H1 (cell line): ENCODE measurements at places on chromosomes 13 and 19. TPM values are rescaled to one million over a fixed set of nuclear protein-coding genes. Genes with fewer than 3 reads are reported as not detected.

GRCh38 chr19:2578391-2578890, 102.5 kb downstream of the GADD45B start:
- peak; percentile 66 for DNase-seq

DNA sequence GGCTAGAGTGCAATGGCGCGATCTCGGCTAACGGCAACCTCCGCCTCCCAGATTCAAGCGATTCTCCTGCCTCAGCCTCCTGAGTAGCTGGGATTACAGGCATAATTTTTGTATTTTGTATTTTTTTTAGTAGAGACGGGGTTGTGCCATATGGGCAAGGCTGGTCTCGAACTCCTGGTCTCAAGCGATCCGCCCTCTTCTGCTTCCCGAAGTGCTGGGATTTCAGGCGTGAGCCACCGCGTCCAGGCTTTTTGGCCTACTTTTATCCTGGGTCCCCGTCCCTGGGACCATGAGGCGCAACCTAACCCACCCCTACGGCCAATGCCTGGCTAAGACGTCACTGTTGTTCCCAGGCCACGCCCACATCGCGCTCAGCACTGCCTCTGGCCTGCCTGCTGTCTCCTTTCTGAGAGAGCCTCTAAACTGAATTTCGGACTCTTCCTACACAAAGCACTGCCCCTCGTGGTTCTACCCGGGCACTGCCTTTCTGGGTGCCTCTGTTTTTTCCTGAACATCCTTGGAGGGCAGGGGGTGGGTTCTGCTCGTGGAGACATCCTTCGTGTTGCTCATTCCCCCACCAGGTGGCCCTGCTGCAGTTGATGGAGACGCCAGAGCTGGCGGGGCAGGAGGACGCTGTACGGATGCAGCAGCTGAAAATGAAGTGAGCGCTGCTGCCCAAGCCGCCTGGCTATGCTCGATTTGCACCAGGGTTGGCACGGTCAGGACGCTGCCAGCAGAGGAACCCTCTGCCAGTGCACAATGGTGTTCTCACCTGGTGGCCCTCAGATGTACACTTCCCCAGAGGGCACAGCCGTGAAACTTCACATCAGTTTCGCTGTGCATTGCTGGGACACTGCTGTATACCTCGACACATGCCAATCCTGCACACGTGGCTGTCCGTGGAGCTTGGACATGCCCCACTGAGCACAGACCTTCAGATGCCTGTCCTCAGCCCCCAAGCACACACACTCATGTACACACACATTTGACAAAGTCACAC, 2.0 kb downstream of the REX1BD start:
- peak; percentile 93 for DNase-seq

- DNase-seq, result no peak
Measured at GRCh38 chr19:7908742-7909461, 5.2 kb downstream of the MAP2K7 start.

The ZNF878 gene
- 9.1 and 9.5 TPM in 2 replicates for total RNA-seq

The CGB3 gene
- not detected in 2 replicates for total RNA-seq

The CYP4F12 gene
- not detected in 2 replicates for total RNA-seq

DNA sequence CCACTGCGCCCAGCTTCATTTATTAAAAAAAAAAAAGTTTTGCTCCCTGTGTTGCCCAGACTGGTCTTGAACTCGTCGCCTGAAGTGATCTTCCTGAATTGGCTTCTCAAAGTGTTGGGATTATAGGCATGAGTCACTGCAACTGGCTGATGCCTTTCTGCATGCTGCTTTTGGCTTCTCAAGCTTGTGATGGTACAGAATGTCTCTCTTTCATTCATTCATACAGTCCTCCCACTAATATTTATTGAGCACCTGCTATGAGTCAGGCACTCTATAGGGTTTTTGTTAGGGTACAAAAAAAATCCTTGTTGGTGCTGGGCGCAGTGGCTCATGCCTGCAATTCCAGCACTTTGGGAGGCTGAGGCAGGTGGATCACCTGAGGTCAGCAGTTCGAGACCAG, 9.0 kb downstream of the TSPAN16 start:
- DNase-seq, result no peak

GRCh38 chr19:6577476-6578125, 13.3 kb downstream of the CD70 start:
- no peak for DNase-seq

The PGLYRP1 gene
- not detected in 2 replicates for total RNA-seq

GRCh38 chr13:79679334-79679733, 198.4 kb downstream of the NDFIP2 start:
- peak; percentile 77 for DNase-seq

DNA sequence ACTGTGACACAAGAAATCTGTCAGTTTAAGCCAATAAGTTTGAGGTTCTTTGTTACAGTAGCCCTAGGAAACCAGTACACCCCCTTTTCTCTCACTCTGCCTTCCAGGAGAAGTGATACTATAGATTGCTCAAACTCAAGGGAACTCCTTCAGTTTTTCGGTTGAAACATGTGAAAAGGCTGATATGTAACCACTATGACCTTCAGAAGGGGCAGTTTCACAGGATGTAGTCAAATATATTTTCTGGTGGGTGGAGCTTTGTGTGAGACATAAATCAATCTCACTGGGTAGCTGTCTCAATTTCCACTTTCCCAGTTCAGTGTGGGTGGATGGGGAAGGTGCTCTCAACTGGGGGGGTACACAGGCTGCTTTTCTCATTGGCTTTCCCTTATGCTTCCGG, 41.7 kb downstream of the HTR2A start:
- DNase-seq, result no peak

DNA sequence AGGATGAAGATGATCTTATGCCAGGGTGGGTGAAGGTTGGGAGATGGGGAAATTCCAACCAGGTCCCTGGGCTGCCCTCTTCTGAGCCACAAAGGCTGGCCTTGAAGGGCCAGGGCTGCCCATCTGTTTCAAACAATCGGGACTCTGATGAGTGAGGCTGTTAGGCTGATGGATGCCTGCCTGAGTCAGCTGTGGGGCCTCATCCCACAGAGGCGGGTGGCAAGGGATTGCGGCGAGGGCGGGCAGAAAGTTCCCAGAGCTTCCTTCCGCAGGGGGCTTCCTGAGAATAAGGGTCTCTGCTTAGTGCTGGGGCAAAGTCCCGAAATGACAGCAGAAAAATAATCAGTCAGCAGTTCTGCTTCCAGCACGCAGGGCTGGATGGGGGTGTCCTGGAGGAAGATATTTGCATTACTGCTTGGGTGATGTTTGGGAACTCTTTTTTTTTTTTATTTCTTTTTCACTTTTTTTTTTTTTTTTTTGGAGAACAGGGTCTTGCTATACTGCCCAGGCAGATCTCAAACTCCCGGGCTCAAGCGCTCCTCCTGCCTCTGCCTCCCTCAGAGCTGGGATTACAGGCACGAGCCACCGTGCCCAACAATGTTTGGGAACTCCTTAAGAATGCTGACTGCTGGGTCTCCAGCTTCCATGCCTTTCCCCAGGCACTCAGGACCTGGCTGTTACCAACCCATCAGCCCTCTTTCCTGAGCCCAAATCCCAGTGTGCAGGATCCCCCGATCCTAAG, 14.1 kb downstream of the SH3GL1 start:
- DNase-seq, result no peak

The CYP2S1 gene
- total RNA-seq, result 245 and 267 TPM in 2 replicates

DNA sequence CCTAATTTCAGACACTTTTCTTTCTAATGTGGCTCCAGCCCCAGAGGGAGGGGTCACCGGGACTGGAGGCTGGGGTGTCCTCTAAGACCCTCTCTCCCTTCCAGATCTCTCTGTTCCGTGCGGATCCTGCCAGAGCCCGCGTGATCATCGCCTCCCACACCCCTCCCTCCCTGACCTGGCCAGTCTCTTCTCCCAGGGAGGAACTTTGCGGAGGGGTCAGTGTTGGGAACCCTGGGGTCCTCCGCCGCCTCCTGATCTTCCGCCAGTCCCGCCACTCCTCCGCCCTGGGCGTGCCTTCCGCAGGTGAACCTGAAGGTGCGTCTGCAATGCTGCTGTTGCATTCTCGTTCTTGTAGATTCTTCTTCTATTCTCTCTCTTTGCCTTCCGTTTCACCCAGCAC, 9.1 kb downstream of the SOX21 start:
- no peak for DNase-seq

GRCh38 chr13:69461397-69461796, 646.2 kb upstream of the ATXN8OS start:
- no peak for DNase-seq

The CEACAM4 gene
- not detected in 2 replicates for total RNA-seq

GRCh38 chr13:113565526-113566226, 18.9 kb upstream of the TFDP1 start:
- DNase-seq, result peak; percentile 37

GRCh38 chr19:48442116-48443035, 3.4 kb upstream of the GRWD1 start:
- no peak for DNase-seq

GRCh38 chr19:35318679-35319448, 10.1 kb upstream of the CD22 start:
- DNase-seq, result no peak

GRCh38 chr19:23527797-23528196, 132.5 kb upstream of the ZNF91 start:
- no peak for DNase-seq

DNA sequence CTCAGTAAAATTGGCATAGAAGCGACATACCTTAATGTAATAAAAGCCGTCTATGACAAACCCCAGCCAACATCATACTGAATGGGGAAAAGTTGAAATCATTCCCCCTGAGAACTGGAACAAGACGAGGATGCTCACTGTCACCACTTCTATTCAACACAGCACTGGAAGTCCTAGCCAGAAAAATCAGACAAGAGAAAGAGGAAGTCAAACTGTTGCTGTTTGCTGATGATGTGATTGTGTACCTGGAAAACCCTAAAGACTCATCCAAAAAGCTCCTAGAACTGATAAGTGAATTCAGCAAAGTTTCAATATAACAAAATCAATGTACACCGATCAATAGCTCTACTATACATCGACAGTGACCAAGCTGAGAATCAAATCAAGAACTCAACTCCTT, 63.3 kb downstream of the TNFSF13B start:
- no peak for DNase-seq

The KCNRG gene
- total RNA-seq, result 0.65 TPM in 1 of 2 replicates, not detected in the other

The ZSCAN18 gene
- 37.0 and 37.6 TPM in 2 replicates for total RNA-seq

GRCh38 chr13:113209759-113210421, 477 bp downstream of the CUL4A start:
- peak; percentile 76 for DNase-seq

The MBD3L2 gene
- total RNA-seq, result not detected in 2 replicates

The GZMM gene
- 0.32 and 0.59 TPM in 2 replicates for total RNA-seq

DNA sequence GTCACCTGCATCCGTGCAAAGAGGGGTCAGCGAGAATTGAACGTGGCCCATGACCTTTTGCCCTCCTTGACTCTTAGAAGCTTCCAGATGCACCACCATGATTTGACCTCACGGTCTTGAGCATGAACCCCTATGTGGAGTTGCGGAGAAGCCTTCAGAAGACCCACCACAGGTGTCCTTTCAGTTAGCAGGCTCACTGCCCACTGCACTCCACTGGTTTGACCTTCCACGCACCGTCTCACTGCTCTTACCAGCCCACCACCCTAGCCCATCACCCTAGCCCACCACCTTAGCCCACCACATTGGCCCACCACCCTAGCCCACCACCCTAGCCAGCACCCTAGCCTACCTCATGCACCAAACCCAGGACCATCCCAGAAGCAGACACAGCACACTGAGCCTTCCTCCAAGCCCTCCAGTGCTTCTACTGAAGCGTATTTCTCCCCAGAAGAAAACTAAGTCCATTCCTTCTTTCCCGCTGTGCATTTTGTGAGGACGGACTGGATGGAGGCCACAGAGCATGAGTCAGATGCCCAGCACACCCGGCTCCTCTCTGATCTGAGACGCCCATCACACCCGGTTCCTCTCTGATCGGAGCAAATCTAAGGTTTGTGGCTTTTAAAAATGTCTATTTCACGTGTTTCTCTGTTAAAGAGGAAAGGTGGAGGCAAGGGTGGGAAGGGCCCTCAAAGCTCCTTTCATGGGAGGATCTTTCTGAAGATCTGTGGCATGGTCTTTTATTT, 45.8 kb downstream of the SOX1 start:
- DNase-seq, result no peak

The PLIN5 gene
- 1.8 and 2.0 TPM in 2 replicates for total RNA-seq

- no peak for DNase-seq
Measured at GRCh38 chr19:32241306-32241705, 104.1 kb upstream of the ZNF507 start.
